ENCODE measurements at places on chromosomes 13 and 19. TPM values are rescaled to one million over a fixed set of nuclear protein-coding genes. Genes with fewer than 3 reads are reported as not detected.

The CEACAM6 gene
- not detected for total RNA-seq

The OR7C1 gene
- total RNA-seq = not detected

- no peak for DNase-seq
Observed at GRCh38 chr19:39603825-39604224, 1.5 kb downstream of the LGALS13 start.

- DNase-seq = no peak
Observed at GRCh38 chr13:105579821-105580710, 955.4 kb downstream of the EFNB2 start.

DNA sequence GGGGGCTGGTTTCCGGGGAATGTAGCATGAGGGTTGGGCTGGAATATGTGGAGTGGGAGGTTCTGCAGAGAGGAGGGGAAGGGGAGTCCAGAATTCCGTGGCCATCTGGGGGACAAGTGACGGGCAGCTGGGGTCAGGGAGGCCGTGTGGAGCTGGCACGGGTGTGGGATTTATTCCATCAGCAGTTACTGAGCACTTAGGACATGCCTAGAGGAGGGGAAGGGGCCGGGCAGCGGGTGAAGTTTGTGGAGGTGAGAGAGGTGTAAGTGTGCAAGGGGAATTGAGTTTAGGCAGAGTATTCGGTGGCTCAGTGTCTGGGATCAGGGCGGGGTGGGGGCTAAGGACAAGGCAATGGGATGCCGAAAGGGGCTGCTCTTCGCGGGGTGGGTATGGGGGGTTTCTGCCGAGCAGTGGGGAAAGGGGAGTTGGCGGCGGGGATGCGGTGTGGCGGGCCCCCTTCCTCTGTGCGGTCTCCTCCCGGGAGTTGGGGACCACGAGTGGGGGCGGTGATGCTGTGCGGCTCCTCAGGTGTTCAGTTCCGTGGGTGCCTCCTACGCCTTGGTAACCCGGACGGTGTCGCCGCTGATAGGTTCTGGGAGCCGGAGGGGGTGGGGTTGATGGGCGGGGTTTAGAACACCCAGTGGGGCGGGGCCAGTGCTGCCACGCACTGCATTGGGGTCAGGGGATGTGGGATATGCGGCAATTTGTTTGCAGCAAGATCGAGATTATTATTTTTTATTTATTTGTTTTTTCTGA lies 5.4 kb downstream of the CCDC61 start:
- DNase-seq = no peak

DNA sequence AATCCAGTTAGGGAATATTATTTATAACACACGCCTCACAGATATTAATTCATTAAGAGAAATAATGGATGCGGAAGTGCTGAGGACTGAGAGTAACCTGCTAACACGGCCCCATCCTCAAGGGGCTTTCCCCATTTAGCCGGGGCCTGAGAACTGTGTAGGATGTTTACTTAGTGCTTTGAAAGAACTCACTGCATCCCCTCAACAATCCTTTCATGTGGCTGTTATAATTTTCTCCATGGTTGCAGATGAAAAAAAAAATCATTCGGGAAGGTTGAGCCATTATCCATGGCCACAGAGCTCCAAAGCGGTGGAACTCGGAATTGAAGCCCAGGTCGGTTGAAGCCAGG lies 98.2 kb downstream of the ING1 start:
- DNase-seq = no peak

GRCh38 chr19:16896146-16897028 lies 7.6 kb downstream of the F2RL3 start:
- no peak for DNase-seq

GRCh38 chr19:10454267-10454666 lies 33.9 kb downstream of the PDE4A start:
- DNase-seq = no peak

DNA sequence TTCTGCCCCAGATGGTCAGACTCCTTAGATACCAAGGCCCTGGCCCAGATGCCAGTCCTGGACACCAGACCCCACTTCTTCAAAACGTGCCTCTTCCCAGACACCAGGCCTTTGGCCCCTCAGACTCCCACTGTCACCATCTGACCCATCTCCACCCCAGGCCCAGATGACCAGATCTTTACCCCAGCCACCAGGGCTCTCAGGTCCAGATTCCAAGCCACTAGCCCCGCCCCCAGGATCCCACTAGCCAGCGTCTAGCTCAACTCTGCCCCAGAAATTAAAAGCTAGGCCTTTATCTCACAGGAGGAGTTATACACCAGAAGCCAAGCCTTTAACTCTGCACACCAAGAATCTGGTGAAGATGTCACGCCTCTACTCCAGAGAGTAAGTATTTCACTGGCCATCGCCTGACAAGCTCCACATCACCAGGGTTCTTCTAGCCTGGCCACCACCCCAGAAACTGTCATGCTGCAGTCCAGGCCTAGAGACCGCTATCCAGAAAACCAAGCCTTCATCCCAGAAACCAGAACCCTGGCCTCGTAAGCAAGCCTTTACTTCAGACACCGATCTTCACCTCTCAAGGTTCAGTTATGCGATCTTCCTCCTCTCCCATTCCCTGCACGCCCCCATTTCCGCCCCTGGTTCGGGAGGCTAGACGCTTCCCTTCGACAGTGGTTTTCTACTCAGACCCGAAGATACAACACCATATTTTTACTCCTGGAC lies 595 bp downstream of the XAB2 start:
- no peak for DNase-seq

- no peak for DNase-seq
Observed at GRCh38 chr19:3882041-3882384, 1.5 kb downstream of the ATCAY start.

- DNase-seq = no peak
Observed at GRCh38 chr19:7877249-7877836, 3.2 kb upstream of the PRR36 start.

Data from H4 (cell line).